Activated T-cell treated with anti-CD3 and anti-CD28 coated beads, Interleukin-2, amount 50 U/mL, for 4 hours (primary cell): ENCODE measurements at places on chromosomes 3 and 15.

DNA sequence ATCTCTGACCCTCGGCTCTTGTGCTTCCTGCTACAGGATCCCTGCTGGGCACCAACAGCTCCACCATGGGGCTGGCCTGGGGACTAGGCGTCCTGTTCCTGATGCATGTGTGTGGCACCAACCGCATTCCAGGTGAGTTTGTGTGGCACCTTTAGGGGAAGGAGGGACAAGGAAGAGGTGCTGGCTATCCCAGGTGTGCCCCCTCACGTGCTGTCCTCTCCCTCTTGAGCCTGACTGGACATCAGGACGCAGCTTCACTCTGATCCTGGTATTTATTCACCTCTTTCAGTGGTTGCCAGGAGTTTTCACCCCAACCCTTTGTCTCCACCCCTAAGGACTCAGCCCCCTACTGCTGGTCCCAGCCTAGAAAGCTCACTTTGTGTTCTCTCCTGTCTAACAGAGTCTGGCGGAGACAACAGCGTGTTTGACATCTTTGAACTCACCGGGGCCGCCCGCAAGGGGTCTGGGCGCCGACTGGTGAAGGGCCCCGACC, 960 bp downstream of the THBS1 start:
- no peak for DNase-seq

DNA sequence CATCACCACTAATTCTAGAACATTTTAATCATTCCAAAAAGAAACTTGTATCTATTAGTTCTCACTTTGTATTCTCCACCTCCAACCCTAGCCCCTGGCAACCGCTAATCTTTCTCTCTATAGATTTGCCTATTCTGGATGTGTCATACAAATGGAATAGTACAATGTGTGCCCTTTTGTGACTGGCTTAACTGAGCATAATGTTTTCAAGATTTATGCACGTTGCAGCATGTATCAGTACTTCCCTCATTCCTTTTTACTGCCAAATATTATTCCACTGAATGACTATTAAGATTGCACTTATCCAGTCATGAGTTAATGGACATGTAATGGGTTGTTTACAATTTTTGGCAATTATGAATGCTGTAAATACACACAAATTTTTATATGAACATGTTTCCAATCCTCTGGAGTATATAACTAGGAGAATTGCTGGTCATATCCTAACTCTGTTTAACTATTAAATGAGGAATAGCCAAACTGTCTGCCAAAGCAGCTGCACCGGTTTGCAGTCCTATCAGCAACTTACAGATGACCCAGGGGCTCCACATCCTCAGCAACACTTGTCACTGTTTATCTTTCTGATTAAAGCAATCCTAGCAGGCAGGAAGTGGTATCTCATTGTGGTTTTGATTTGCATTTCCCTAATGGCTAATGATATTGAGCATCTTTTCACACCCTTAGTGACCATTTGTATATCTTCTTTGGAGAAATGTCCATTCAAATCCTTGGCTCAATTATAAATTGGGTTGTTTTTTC, 42.9 kb downstream of the DCUN1D1 start:
- no peak for DNase-seq

GRCh38 chr15:90301707-90302300, 36.3 kb downstream of the NGRN start:
- no peak for DNase-seq

DNA sequence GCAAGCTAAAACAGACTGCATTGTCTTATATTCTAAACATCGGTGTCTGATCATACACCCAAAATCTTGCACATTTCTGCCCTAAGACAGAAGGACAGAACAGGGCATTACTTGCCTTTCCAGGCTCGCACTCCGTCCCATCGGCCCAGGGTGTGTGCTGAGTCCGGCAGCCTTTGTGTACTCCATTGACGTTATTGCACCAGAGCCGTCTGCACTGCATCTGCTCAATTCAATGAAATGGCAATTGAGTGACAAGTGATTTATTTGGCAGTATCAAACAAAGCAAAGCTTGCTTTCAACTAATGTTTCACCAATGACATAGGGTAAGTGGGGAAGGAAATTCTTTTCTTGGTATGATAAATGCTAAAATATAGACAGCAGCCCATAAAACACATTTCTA, 40.0 kb downstream of the ADAMTS9 start:
- no peak for DNase-seq

- DNase-seq = no peak
Observed at GRCh38 chr3:117444175-117444574, 734.6 kb downstream of the TUSC7 start.

GRCh38 chr15:74207652-74208440, 5.3 kb upstream of the STRA6 start:
- DNase-seq = no peak

- DNase-seq = no peak
Observed at GRCh38 chr3:18024715-18025114, 282.3 kb upstream of the TBC1D5 start.

DNA sequence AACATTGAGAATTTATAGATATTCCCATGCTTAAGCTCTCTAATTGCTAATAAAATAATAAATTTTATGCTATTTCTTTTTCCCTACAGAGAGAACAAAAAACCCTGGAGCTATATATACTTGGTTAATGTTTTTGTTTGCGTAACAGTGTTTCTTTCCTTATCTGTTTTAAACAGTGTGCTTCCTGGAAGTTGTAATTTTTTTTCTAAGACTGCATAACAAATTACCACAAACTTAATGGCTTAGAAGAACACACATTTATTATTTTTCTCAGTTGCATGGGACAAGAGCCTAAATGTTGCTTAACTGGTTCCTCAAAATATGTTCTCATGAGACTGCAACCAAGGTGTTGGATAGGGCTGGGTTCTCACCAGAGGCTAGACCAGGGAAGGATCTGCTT, 49.7 kb upstream of the DPH6 start:
- no peak for DNase-seq

DNA sequence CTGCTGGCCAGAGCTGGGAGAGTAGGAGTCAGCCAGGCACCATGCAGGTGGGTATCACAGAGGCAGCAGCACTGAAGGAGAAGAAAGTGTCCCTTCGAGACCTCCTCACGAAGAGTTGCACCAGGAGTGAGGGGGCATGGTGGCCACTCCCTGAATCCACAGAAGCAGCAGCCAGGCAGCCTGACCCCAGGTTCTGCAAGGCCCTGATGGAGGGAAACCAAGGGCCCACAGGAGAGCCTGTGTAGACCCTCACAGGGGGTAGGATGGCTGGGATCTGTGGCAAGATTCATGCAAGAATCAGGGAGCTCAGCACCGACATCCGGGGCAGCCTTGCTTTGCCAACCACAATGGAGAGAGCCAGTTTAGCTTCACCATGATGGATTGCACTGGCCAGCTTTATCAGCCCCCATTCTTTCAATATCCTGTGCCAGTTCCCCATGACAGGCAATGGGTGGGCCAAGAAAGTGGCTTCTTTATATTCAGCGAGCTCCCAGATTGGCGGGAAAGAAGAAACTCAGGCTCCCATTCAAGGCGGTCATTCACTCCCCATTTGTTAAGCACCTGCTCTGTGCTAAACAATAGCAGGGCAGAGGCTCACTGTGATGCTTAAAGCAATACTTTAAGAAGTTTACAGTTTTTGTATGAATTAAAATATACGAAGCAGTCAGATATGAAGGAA, 33.5 kb upstream of the TBC1D21 start:
- no peak for DNase-seq

GRCh38 chr3:65878831-65879230, 159.9 kb downstream of the MAGI1 start:
- DNase-seq = no peak

DNA sequence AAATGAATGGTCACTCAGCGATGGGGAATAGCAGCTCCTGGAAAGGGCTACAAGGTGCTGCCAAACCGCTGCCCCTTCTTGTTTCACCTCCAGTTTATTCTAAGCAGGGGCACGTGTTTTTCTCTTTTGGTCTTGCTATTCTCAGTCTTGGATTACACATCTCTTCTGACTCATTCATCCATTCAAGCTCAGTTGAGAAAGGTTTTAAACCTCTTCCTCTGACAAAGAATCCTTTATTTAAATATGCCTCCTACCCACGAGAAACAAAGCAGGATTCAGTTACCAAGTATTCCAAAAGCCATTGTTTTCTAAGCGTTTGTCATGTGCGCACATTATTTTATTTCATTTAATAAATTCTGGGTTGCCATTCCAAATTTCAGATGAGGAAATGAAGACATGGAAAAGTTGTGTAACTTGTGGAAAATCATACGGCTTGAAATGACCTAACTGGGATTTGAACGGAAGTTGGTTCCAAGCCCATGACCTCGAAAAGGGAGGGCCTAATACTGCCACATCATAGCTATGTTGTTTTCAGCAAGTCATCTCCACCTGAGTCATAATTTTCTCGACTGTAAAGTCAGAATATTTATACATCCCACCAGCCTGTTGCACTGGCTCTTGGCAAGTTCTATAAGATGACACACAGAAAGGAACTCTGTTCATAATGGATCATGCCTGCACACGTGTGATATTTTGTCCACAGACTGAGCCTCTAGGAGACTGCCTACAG, 292.0 kb upstream of the SLCO3A1 start:
- DNase-seq = no peak

DNA sequence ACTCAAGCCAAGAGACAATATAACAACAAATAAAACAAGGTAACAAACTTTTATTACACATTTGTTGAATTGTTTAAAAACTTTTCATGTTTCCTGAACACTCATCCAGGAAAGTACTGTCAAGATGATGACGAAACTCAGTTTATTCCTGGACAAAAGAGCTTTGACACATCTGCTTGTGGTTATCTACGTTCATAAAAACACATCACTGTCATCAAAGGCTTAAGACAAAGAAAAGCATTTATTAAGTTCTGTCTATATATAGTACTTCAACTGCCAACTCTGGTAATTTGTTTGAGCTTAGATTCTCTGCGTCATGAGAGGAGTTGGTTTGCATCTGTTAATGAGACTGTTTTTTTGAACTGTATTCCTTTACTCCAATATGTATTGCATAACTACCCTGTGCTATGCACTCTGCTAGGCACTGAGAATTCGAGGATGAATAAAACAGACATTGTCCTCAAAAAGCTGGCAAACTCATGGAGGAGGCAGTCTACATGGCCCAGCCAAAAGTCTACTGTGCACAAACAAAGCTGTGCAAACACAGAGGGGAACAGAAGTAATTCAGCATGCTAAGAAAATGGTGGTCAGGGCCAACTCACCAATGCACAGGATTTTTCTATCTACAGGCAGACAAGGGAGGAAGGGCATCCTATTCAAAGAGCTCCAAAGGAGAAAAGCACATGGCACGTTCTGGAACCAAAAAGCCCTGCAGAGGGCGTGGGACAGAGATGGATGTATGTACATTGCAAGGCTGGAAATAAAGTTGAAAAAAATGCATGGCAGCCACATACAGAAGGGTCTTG, 21.5 kb downstream of the PLD1 start:
- no peak for DNase-seq

DNA sequence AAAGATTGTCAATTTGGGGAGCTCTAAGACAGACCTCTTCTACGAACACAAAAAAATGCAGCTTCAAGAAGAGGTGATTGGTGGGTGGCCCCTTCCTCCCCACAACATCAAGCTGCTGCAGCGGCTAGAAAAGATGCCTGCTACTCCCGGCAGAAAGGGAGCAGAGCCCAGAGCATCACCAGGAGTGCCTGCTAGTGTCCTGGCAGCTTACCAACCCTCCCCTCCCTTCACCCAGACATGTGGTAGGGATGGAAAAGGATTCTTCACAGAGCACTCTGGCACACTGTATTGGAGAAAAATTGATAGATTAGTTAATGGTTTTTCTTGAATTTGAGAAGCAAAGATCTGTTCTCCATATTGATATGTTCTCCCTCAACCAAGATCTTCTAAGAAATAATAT, 10.8 kb downstream of the IP6K1 start:
- DNase-seq = no peak

- no peak for DNase-seq
Observed at GRCh38 chr3:156743859-156744258, 69.5 kb downstream of the TIPARP start.

- DNase-seq = no peak
Observed at GRCh38 chr3:127115691-127116351, 77.1 kb upstream of the PRR23E start.

- DNase-seq = no peak
Observed at GRCh38 chr3:20190991-20191390, 5.0 kb upstream of the SGO1 start.

GRCh38 chr15:82916161-82916952, 36.2 kb downstream of the HOMER2 start:
- DNase-seq = no peak

GRCh38 chr3:110101361-110101760, 764.0 kb upstream of the DPPA4 start:
- DNase-seq = no peak

- no peak for DNase-seq
Observed at GRCh38 chr3:128487813-128488635, 5.0 kb downstream of the GATA2 start.

DNA sequence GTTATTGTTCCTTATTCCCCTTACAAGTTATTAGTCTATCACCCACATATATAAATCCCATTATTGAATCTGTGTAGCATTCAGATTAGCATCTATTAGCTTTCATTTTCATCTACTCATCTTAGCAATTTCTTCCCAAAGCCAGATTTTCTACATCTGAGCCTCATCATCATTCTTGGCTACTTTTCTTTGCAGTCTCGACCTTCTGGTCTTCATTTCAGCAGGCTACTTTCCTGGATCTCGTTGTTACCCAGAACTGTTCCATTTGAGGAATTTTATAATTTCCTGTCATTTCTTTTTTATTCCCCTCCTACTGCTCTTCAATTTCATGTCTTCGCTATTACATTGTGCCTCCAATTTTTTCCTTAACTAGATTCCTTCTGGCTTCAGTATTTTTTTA, 51.8 kb downstream of the SPRED1 start:
- no peak for DNase-seq

GRCh38 chr3:175476489-175476888, 617.4 kb downstream of the NAALADL2 start:
- no peak for DNase-seq

GRCh38 chr15:52331490-52332240, 36.1 kb upstream of the MYO5C start:
- DNase-seq = peak; percentile 31

DNA sequence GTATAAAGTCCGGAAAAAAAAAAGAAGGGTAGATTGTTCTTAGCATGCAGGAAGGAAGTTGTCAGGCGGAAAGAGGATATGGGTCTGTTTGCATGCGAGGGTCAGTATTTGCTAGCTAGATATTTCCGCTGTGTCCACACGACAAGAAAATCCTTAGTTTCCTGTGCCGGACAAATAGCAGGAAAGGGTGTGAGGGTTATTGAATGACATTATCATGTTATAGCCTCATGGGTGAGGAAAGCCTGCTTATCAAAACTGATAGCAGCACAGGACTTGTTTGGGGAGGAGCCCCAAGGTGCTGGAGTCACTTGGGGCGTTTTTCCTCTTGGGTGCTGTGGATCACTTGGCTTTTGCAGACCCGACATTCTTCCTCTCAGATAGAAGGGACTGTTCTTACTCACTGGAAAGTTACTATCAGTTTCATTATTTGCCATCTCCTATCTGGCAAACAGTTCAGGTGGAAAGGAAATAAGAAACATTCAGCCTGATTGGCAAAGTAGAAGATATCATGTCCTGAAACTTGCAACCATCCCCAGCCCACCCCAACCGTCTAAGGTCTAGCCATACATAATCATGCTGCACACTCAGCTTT, 127.2 kb upstream of the DPH6 start:
- no peak for DNase-seq

GRCh38 chr3:129599073-129599472, 7.4 kb downstream of the PLXND1 start:
- DNase-seq = no peak
